ENCODE measurements at places on chromosomes 12 and 14.

DNA sequence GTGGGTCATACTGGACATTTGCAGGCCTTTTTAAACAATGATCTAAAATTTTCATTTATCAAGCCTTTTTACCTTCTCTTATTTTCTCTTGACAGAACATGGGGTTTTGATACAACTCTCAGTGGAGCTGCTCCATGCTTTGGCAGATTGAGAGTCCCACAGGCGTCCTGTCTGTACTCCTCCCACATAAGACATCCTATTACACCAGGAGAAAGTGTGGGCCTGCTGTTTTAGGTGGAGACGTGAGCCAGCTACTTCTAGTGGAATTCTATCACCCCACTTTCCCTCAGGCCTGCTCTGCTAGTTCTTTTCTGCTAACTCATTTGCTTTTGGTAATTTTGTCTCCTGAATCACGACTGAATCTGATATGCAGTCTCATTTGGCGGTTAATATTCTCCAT is 33.5 kb upstream of the NRXN3 start:
- DNase-seq, result no peak

- DNase-seq, result no peak
Observed at GRCh38 chr12:57153415-57153997, 6.1 kb upstream of the LRP1-AS start.

DNA sequence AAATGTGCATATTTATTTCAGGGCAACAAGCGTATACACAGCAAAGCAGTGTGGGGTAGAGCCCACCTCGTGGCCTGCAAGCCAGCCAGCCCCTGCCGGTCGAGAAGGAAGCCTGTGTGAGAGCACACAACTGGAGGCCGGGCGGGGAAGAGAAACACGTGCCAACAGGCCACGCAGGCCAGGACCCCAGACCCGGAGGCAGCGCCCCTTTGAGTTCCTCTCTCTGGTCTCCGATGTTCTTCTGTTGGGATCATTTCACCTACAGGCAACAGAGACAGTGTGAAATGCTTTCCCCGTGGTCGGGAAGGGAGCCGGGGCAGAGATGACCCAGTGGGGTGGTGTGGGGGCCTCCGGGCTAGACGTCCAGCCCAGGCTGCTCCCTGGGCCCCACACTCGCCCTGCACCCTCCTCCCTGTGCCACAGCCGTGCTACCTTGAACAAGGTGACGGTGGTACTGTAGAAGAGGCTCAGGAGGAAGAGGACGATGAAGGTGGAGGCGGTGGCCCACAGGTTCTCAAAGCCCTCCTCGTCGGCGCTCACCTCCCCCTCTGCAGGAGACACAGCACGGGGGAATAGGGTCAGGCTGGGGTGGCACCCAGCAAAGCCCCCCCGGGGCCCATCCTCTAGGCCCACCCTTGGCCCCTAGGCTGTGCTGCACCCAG is 325.5 kb downstream of the TMEM121 start:
- no peak for DNase-seq

DNA sequence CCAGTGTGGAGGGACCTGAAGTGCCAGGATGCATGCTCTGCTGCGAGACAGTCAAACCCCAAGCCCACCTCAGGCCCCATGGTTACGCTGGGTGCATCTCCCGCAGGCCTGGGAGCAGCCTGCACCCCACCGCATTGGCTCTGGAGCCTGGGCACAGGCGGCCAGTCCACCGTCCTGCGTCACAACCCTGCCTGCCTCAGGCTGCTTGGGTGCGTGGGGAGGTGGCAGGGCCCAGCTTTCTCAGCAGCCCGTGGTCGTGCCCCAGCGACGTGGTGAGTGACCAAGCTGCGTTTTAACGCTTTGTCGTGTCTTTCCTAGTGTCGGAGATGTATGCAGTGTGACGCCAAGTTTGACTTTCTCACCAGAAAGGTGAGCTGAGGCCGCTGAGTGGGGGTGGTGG is 10.9 kb downstream of the ZFYVE21 start:
- DNase-seq, result no peak

GRCh38 chr12:57993030-57993429 is 51.7 kb downstream of the ATP23 start:
- DNase-seq, result no peak

- no peak for DNase-seq
Observed at GRCh38 chr14:87264272-87264785, 728.7 kb downstream of the GALC start.

DNA sequence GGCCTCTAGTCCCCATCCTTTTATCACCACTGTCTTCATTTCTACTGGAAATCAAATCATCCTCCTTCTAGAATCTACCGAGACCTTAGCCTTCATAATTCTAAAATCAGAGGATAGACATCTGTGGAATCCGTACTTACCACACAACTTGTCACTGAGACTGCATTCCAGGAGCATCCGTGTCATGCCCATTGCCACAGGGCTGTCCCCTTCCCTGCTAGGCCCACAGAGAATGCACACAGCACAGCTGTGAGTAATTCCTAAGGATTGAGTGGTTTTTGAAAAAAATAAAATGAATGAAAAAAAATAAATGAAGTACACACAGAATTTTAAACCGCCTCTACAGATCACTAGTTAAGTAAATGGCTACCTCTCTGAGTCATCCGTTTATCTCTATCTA is 21.0 kb upstream of the MAGOHB start:
- DNase-seq, result peak; percentile 65

GRCh38 chr14:102777711-102778337 is 575 bp downstream of the TRAF3 start:
- DNase-seq, result no peak

GRCh38 chr14:22502551-22502950 is 86.5 kb downstream of the DAD1 start:
- no peak for DNase-seq

DNA sequence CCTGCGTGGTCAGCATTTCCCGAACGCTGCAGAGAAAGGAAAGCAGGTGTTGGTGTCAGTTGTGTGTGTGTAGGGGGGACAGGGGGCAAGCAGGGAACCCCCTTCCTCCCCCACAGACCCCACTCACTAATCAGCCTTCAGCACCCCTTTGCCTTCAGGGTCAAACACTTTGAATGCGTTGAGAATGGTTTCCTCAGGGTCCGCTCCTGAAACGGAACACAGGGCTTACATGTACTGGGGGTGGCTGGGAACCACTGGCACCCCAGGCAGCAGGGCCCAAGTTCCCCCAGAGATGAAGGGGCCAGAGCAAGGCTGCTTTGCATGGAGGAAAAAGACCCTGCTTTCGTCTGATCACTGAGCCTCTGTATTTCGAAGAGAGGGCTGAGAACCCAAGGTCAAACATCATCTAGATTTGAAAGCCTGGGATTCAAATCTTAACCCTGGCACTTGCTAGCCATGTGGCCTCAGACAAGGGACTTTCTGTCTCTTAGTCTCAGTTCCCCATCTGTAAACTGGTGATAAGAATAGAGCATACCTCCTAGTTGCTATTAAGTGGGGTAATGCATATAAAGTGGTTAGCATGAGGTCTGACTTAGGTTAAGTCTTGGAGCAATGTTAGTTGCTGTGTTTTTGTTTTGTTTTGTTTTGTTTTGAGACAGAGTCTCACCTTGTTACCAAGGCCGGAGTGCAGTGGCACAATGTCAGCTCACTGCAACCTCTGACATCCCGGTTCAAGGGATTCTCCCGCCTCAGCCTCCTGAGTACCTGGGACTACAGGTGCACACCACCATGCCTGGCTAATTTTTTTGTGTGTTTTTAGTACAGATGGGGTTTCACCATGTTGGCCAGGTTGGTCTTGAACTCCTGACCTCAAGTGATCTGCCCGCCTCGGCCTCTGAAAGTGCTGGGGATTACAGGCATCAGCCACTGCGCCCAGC is 7.0 kb downstream of the MYL2 start:
- DNase-seq, result no peak

- no peak for DNase-seq
Observed at GRCh38 chr12:3204730-3205531, 127.8 kb downstream of the TSPAN9 start.

GRCh38 chr12:29054858-29055663 is 94.0 kb upstream of the FAR2 start:
- DNase-seq, result no peak

GRCh38 chr12:100956311-100956852 is 161.8 kb downstream of the ANO4 start:
- no peak for DNase-seq

GRCh38 chr12:64718649-64719048 is 40.6 kb downstream of the GNS start:
- no peak for DNase-seq

- no peak for DNase-seq
Observed at GRCh38 chr12:13537623-13538022, 341.1 kb downstream of the EMP1 start.

DNA sequence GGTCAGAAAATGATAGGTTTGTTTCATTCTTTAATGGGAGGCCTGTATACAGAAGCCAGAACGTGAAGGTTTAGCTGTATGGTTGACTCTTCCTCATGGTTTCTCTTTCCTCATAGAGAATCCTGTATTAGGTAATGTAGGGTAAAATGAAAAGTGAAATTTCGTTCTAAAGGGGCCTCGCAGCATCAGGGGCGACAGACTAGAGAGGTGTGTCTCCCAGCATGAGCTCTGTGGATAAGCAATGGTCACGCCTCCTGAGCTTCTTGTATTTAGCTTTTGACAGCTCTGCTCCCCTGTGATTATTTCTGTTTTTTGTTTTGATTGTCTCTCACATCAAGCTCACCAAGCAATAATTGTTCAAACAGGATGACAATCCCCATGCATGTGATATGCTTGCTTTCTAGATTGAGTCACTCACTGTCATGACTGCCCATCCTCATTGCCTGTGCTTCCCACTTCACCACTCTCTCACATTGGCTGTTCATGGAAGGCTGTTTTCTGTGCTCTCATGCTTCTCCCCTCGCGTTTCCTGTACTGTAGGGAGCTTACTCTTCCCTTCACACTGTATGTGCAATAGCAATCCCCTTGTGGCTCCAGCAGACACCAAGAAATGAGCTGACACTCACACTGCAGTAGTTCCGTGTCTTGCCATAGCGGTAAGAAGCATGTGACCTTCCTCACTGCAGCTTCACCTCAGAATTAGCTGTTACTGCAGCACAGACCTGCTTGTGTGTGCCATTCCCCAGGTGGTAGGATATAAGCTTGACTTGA is 44.0 kb downstream of the RAD52 start:
- DNase-seq, result no peak

GRCh38 chr12:67469666-67470065 is 178.9 kb upstream of the DYRK2 start:
- DNase-seq, result no peak

DNA sequence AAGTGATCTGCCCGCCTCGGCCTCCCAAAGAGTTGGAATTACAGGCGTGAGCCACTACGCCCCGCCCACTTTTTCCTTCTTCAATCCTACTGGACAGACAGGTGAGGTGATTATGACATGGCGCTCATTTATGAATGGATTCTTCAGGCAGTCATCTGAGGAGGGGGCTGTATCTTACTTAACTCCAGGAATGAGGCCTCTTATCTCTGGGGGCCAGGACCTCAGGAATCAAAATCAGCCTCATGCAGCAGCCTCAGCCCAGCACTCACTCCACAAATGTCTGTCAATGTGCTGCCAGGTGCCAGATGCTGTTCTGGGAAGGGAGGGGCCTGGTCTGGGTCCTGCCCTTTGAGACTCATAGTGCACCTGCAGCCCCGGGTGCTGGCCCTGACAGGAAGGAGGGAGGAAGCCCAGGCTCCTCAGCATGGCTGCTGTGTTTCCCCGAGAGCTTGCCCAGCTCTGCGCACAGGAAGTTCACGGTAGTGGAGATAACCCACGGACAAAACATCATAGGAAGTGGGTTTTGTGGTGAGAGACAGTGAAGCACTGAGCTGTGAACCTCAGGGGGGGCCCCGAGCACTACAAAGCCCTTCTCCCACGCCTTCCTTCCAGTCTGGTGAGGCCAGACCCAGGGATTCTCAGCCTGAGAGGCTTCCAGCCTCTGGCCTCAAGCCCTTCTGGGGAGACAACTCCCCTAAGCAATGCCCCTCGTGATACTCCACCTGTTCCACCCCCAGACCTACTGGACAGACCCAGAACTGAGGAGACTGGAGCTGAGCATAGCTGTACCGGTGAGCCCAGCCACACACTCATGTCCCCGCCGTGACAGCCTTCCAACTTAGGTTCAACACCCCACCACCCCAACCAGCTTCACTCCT is 22.3 kb downstream of the GALNT6 start:
- peak; percentile 65 for DNase-seq

- DNase-seq, result no peak
Observed at GRCh38 chr12:80400571-80400991, 43.5 kb upstream of the PTPRQ start.

DNA sequence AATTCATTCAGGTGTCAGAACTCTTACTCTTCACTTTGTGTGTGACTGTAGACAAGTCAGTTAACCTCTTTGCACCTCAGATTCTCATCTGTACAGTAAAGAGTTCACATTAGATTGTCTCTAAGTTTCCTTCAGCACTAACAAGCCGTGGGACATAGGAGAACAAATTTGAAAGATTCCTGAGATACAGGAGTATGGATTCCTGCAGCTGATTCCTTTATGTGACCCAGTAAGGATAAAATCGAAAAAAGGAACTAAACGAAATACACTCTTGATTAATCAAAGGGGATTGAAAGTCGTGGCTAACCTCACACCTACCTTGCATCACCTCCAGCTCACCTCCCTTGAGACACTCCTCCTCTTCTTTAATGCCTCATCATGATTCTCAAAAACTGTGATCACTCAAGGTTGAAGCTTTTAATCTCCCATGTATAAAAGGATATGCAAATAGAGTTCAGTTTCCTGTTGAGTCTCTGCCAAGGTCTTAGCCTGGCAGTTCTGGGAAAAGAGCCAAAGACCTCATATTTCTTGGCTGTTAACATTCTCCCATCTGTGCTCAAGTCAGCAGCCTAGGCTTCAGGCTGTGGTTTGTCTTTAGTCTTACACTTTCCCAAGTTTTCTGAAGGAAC is 156.6 kb downstream of the DAD1 start:
- DNase-seq, result peak; percentile 79

GRCh38 chr14:75311356-75311755 is 32.7 kb downstream of the FOS start:
- no peak for DNase-seq

DNA sequence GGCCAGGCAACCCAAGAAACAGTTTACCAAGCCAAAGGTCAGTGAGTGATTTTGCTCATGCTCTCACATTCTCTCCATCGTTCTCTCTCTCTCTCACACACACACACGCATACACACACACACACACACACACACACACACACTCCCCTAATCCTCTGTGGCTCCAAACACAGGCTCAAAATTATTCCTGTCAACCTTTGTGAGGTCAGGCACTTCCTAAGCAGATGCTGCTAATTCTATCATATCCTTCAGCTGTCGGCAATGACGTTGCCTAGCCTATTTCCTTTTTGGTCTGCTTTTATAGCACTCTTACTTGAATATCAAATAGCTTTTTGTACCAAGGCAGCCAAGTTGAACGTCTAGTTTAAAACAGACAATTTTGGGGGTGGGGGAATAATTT is 98.9 kb upstream of the EGLN3 start:
- DNase-seq, result no peak

Data from ACHN (cell line).